ENCODE measurements at places on chromosomes 3 and 15. TPM values are rescaled to one million over a fixed set of nuclear protein-coding genes. Genes with fewer than 3 reads are reported as not detected.

KNG1 gene
- not detected for total RNA-seq

OSBPL10 gene
- total RNA-seq, result 10.2 TPM

GYG1 gene
- 48.7 TPM for total RNA-seq

HTR3E gene
- not detected for total RNA-seq

MKRN2OS gene
- not detected for total RNA-seq

SOX14 gene
- not detected for total RNA-seq

TGM4 gene
- not detected for total RNA-seq

FOXB1 gene
- not detected for total RNA-seq

ERICH6 gene
- total RNA-seq, result 0.03 TPM

TRIM42 gene
- total RNA-seq, result not detected

TMOD2 gene
- 8.1 TPM for total RNA-seq

SPINK8 gene
- total RNA-seq, result not detected

CCDC13 gene
- total RNA-seq, result 0.36 TPM

ECE2 gene
- total RNA-seq, result 0.17 TPM

RARB gene
- 10.2 TPM for total RNA-seq

CCR3 gene
- not detected for total RNA-seq

FANCD2OS gene
- not detected for total RNA-seq

GCSAM gene
- total RNA-seq, result not detected

MAP4 gene
- total RNA-seq, result 171 TPM

LIPH gene
- 0.43 TPM for total RNA-seq

HRH1 gene
- 21.6 TPM for total RNA-seq

GRM7 gene
- total RNA-seq, result not detected
